LNCaP clone FGC (cell line): ENCODE measurements at places on chromosomes 11 and 22.

- DNase-seq, result no peak
Measured at GRCh38 chr11:14331476-14332136, 27.4 kb downstream of the RRAS2 start.

- DNase-seq, result no peak
Measured at GRCh38 chr11:130118636-130119387, 40.8 kb upstream of the ST14 start.

- no peak for DNase-seq
Measured at GRCh38 chr11:60988658-60989057, 17.2 kb downstream of the CD6 start.

- no peak for DNase-seq
Measured at GRCh38 chr22:49450498-49450897, 377.2 kb downstream of the BRD1 start.

GRCh38 chr11:92703449-92703830, 266.0 kb upstream of the MTNR1B start:
- no peak for DNase-seq
